Activated naive CD4-positive, alpha-beta T cell treated with anti-CD3 and anti-CD28 coated beads, Interleukin-2, amount 50 U/mL, for 16 hours (primary cell): ENCODE measurements at places on chromosomes 7 and 10.

- no peak for DNase-seq
Observed at GRCh38 chr10:121900443-121901174, 27.2 kb downstream of the ATE1 start.

GRCh38 chr7:85023916-85024315 lies 162.9 kb downstream of the SEMA3D start:
- no peak for DNase-seq

DNA sequence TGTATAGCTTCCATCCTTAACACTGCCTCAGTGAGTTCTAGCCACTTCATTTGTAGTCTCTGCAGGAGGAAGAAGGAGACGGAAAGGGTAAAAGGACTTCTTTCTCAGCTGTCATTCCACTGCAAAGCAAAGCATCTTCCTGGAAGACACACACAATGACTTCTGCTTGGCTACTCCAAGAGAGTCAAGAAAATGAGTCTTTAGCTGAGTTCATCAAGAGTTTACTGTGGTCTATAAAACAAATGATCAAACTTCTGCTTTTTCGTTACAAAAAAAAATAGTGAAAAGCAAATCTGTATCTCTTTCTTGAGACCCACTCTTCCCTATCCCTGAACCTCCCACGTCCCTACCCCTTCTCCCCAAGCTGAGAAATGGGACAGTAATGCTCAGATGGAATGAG lies 205.0 kb upstream of the AHR start:
- DNase-seq = no peak

DNA sequence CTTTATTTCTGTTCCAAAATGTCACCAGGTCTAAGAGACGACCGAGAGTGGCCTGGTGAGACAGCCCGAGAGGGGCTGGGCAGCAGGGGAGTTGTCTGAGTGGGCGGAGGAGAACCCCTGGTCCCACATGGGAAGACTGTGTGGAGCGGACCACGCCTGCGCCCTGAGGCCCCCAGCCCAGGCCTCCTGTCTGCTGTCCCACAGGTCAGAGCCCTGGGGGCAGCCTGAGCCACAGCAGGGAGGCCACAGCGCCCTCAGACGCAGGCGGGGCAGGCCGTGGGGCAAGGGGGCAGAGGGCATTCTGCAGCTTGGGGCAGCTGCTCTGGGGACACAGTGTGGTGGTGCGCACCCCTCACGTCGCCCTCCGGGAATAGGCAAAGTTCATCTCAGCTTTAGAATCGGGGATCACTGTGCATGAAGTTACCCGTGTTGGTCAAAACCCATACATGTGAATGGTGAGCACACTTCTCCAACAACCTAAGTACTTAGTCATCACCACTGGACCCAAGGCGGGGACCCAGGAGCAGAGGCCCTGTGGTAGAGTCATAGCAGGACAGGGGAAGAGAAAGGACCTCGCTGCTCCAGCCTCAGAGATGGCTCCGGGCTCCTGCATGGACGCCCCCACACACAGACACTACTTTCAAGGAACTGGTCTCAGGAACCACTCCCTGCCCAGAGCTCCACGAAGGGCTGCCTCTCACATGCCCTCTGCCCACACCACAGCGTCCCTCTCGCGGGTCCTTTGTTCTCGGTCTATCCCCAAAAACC lies 214.7 kb downstream of the ELFN1 start:
- no peak for DNase-seq
